Midbrain (tissue), 1 donor: ENCODE measurements at places on chromosomes 6 and 20.

DNA sequence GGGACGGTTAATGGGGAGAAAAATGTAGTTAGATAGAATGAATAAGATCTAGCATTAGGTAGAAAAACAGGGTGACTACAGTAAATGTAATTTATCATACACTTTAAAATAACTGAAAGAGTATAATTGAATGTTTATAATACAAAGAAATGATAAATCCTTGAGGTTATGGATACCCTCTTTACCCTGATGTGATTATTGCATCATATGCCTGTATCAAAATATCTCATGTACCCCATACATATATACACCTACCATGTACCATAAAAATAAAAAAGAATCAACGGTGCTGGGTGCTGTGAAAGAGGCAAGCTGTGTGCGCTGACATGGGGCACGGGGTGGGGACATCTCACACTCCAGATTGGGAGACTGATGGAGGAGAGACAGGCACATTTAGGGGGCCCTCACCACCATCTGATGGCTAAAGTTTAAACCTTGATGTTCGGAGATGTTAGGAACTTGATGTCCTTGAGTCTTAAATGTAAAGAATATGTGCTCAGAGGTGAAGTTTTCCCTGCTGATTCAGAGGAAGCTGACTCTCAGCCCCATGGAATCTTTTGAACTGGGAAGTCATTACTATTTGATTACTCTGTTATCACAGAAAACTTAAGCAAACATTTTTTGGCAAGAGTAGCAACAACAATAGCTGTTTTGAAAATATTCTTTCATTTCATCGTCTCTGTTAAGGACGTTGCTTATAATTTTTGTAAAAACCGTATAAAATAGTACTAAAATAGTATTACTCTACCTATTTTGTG, 26.4 kb upstream of the RFPL4B start:
- DNase-seq, result no peak

GRCh38 chr6:4470698-4471210, 305.4 kb upstream of the CDYL start:
- DNase-seq, result no peak

DNA sequence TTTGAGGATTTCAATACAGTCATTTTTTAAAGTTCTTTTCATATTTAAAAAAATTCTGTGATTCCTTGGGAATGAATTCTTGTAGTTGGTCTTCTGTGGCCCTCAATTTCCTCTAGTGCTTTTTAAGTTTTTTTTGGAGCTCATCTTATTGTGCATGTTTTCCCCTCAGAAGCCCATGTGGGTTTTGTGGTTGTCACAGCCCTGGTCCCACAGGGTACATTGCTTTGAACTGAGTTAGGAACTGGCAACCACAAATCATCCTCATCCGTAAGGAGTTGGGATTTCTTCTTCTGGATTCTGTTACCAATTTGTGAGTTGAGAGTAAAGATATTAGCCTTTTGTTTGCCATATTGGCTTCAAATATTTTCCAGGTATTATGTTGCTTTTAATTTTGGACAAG, 89.9 kb downstream of the AKAP7 start:
- DNase-seq, result no peak

GRCh38 chr6:36350681-36351571, 14.2 kb upstream of the BNIP5 start:
- DNase-seq, result no peak

- DNase-seq, result no peak
These were observed 83.0 kb downstream of the RTN4IP1 start for GRCh38 chr6:106546261-106546690.
